ENCODE measurements at places on chromosomes 4 and X. TPM values are rescaled to one million over a fixed set of nuclear protein-coding genes. Genes with fewer than 3 reads are reported as not detected.

- no peak for DNase-seq
Measured at GRCh38 chr4:36177946-36178345, 66.4 kb downstream of the ARAP2 start.

GRCh38 chr4:74413265-74413664, 31.7 kb upstream of the AREG start:
- no peak for DNase-seq

The VEGFC gene
- total RNA-seq: 1.4 TPM

- no peak for DNase-seq
Measured at GRCh38 chr4:19879330-19879729, 372.4 kb upstream of the SLIT2 start.

- peak; percentile 37 for DNase-seq
Measured at GRCh38 chrX:1598021-1598875, 6.8 kb downstream of the AKAP17A start.

DNA sequence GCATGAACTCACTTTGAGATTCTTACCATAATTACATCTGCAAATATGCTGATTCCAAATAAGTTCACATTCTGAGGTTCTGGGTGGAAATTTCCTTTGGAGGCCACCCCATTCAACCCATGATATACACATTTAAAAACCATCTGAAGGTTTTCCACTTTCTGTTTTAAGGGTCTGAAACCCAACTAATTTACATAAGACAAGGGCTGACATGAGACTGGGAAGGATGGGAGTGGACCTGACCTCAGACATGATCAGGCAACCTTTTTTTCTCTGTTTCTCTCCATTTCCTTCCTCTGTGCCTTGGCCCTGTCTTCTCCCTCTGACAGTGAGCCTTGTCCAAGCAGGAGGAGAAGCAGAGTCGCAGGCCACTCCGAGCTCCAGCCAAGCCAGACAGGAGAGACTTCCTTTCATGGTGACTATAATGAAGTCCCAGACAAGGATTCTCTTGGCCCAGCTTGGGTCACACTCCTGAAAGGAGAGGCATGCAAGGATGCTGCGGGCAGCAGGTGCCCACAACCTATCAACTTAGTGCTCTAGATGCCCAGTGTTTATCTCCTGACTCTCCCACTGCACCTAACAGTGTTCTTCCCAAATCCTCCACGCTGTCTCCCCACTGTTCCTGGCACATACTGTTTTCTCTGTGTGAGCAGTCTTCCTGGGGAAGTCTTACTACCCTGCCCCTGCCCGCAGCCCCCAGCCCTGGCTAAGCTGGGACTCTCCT, 39.9 kb downstream of the MSX1 start:
- DNase-seq: no peak

The EXOC1L gene
- not detected for total RNA-seq

GRCh38 chr4:38815885-38816782, 11.5 kb upstream of the TLR1 start:
- DNase-seq: no peak

DNA sequence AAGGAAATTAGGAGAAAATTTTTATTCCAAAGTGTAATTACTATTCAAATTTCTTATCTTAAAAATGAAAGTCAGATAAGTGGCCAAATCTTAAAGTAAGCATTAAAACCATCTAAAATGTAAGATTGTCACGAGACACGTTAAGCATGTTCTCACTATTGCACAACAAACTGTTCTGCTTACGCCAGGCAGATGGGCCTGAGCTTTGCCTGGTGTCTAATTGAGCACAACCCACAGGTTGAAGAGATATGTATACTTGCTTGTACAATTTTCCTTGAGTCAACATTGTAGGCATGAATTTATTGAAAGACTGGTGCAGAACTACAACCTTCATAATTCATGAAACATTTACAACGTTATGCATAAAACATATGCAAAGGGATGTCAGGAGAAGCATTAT, 3.9 kb downstream of the RNF128 start:
- DNase-seq: no peak

DNA sequence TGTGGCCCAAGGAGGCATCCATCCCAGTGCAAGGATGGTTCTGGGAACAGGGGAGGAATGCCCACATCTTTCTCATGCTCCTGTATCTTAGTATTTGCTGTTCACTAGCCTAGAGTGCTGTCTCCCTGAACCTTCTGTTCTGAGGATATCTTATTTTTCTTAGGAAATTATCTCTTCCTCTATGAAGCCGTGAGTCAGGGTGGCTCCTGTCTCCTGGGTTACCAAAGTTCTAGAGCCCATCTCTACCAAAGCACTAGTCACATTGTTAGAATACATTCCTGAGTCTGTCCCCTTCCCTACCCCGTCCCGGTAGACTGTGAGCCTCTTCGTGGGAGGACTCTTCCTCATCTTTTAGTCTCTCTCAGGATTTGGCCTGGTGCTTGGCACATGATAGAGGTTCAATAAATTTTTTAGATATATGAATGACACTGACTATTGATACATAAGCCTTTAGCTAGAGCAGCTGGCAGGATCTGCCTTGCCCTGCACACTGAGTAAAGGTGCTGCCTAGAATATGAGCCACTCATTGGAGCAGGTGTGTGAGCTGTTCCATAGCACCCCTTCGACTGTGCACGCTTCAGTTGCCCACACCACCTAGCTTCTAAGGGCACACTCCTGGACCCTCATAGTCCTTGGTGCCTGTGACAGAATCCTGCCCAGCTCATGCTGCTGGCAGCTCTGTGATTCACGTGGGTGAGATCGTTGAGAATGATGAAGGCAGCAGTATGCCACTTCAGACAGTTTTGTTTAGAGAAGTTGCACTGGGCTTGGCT, 13.3 kb downstream of the CXCR3 start:
- no peak for DNase-seq

- peak; percentile 74 for DNase-seq
Measured at GRCh38 chrX:67543818-67544217, at the start of gene AR. Gene AR (plus strand): TSS chrX:67544021. CDS start chrX:67545147, 1,126 bp downstream.

GRCh38 chr4:6188687-6189305, 11.6 kb downstream of the JAKMIP1 start:
- DNase-seq: no peak

DNA sequence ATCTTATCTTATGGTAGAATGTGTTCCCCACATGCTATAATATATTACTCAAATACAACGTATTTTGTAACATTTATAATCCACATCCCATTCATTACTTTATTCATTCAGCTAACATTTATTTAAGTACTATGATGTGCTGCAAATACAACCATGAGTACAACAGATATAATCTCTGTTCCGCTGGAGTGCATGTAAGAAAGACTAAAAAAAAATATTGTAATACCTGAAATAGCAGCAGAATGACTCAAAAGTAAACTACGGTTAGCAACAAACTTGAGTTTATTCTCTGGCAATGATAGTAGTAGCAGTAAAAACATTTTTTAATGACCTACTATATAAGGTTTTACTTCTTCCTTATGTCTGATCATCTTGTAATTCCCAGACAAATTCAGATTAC, 1776.3 kb downstream of the STIM2 start:
- DNase-seq: no peak

- DNase-seq: no peak
Measured at GRCh38 chr4:37662861-37663390, 23.2 kb downstream of the RELL1 start.

The IL9R gene
- 0.28 TPM for total RNA-seq

DNA sequence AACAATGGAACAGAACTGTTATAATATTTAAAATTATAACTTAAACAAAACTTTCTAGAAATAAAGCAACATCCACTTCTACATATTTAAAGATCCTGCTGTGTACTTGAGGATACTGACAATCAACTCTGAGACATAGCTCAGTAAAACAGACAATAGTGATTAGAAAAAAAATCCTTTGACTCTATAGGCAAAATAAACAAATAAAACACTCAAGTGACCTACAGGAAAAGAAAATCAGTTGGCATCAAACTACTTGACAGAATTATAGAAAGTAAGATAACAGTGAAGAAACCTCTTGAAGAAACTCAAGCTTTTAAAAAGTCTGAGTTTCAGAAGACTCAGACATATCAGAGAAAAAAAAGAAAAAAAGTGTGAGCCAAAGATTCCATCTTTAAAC, 55.9 kb upstream of the THOC2 start:
- no peak for DNase-seq

The NIPAL1 gene
- total RNA-seq: 5.2 TPM

- DNase-seq: no peak
Measured at GRCh38 chrX:115065304-115065703, 47.9 kb upstream of the IL13RA2 start.

The OGT gene
- 114 TPM for total RNA-seq

The AFM gene
- not detected for total RNA-seq

The CITED1 gene
- 2.2 TPM for total RNA-seq

DNA sequence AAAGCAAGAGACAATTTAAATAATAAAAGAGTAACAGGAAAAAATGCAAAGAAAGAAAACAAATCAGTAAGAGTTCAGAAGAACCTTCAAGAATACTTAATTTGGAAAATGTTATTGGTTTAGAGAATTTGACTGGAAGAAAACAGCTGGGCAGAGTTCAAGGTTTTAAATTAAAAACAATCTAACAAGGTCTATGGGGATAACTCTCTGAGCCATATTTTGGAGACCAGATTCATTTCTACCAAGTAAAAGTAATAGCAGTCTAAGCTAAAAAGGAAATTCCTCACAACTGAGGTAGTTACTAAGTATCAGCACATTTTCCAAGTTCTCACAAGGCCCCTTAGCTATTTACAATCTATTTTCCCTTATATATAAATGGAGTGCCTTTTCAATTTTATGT, 82.4 kb upstream of the TFDP3 start:
- no peak for DNase-seq

GRCh38 chr4:106986486-106986885, 49.6 kb downstream of the DKK2 start:
- no peak for DNase-seq

- no peak for DNase-seq
Measured at GRCh38 chrX:72045552-72046277, 86.0 kb downstream of the RTL5 start.

DNA sequence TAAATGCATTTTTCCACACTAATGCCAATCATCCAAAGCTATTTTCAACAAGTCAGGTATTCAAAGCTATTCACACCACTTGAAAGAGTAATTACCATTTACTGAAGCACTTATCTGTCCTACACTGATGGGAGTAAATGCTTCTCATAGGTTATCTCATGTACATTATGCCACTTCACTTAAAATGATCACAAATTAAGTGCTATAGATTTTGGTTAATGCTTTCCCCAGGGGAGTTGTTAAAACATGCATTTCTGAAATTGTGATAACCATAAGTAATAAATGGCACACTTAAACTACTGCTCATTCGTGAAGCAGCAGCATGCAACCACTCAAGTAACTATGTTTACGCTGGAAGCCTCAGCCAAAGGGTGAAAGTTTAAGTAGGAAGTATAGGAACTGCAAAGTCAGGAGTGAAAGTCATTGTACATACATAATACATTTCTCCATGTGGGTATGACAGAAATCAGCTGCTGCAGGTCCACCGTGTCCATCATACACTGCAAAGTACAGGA, 6.6 kb downstream of the PPM1K start:
- no peak for DNase-seq

GRCh38 chr4:1864076-1865008, 6.9 kb upstream of the NSD2 start:
- no peak for DNase-seq

GRCh38 chr4:99389606-99390005, 37.1 kb upstream of the ADH1C start:
- DNase-seq: no peak

- DNase-seq: no peak
Measured at GRCh38 chr4:21915761-21916160, 32.8 kb downstream of the KCNIP4 start.

DNA sequence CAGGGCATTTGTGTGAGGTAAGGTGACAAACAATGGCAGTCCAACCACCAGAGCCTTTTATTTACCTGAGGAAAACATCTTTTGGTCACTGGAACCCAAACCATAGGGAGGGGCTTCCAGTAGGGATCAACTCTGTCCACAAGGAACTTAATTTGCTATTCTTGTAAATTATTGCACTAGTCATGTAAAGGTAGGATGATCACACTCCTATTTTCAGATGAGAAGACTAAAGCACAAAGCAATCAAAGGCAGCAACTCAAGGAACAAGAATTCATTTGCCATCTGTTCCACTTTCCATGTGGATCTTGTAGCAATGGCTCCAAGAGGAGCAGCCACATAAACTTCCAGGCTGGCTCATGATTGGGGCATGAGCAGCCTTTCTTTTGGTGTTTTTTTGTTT, 35.3 kb downstream of the CD99L2 start:
- no peak for DNase-seq

GRCh38 chr4:79613269-79613935, 205.4 kb upstream of the GK2 start:
- DNase-seq: no peak

DNA sequence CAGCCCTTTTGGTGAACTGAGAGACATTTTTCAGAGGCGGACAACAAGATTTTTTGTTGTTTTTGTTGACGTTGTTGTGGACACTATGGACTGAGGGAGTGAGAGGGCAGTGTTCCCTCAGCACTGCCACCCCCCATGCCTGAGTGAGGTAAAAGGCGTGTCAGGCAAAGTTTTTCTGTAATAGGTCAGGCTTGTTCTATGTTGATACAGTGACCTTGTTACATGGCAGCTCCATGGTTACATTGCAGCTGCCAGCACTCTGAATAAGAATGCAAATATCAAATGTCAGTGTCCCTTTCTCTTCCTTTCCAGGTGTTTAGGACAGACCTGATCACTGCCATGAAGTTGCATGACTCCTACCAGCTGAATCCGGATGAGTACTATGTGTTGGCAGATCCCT, 36.6 kb downstream of the JADE1 start:
- DNase-seq: no peak

GRCh38 chr4:182206266-182206665, 36.9 kb upstream of the TENM3 start:
- DNase-seq: no peak

The MAGEC1 gene
- total RNA-seq: not detected

The TMEM35A gene
- total RNA-seq: 5.5 TPM

- DNase-seq: no peak
Measured at GRCh38 chr4:8909548-8909947, 37.9 kb upstream of the HMX1 start.

The AKAP4 gene
- not detected for total RNA-seq

DNA sequence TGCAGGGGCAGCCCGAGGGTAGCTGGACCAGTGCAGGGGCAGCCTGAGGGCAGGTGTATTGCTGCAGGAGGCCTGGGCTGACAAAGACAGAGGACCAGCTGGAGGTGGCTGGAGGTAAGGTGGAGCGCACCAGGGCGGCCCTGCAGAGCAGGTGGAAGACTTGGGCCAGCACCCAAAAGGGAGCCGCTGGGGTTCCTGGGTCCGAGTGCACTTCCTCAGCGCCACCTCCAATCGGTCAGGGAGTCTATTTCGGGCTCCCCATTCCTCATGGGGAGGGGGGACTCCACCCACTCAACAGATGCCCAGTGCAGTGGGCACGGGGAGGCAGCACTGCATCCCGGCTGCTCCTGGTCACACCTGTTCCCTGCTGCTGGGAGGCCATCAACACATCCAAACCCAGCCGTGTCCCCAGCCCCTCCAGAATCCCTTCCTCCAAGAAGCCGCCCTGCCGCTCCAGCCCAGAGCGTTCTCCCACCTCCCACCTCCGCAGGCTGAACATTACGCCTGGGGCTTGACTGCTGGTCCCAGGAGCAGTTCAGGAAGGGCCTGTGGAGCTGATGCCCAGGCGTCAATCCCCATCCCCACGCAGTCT, 1.5 kb downstream of the LRPAP1 start:
- DNase-seq: no peak

All from H1 (cell line).